NCI-H2081 (cell line): ENCODE measurements at places on chromosomes 7 and 10.
A peak's percentile ranks its signal among the peaks of the same experiment; 100 is the strongest.

- DNase-seq, result no peak
Measured at GRCh38 chr10:109287858-109288257, 635.5 kb downstream of the XPNPEP1 start.

DNA sequence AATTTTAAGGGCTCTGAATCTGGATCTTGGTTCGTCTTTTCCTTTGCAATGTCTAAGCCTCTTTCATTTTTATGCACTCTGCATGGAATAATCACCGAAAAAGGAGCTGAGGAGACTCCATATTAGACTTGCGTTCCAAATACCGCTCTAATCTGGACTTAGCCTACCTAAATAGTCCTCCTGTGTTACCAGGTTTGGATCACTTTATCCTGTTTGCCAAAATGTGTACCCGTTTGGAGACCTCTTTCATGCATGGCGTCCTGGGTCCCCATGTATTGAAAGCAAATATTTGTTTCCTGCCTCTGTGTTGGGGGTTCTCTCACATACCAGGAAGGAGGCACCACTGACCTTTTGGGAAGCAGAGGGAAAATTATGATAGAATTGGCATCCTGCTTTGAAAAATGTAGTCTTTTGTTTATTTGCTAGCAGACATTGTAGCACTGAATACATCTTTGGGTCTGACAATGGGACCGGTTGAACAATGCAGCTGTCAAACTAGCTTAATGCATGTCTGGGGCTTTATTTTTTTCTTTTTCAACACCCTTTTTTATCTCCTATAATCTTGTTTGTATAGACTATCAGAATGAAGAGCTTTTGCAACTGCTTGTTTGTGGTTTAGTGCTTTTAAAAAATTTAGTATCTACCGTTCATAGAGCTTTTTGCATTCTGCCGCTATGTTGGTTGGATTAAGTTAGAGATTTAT lies 11.8 kb upstream of the CELF2 start:
- DNase-seq, result no peak

- DNase-seq, result no peak
Measured at GRCh38 chr7:137916564-137916963, 69.8 kb upstream of the DGKI start.

DNA sequence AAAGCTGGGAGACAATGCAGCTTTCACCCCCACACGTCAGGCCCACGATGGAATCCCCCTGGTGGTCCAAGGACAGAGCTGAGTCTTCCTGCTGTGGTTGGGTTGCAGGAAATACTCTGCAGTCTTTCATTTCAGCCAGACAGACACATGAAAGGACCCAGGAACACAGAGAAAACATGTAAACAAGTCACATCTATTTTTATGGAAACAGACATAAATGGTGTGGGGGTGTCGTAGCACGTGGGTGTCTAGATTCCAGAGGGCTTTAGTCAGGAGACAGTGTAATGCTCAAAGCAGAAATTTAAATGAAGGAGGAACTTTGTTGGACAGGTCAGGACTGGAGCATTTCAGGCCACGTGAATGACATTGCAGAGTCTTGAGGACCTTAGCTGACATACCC lies 444.6 kb downstream of the SUGCT start:
- DNase-seq, result no peak

DNA sequence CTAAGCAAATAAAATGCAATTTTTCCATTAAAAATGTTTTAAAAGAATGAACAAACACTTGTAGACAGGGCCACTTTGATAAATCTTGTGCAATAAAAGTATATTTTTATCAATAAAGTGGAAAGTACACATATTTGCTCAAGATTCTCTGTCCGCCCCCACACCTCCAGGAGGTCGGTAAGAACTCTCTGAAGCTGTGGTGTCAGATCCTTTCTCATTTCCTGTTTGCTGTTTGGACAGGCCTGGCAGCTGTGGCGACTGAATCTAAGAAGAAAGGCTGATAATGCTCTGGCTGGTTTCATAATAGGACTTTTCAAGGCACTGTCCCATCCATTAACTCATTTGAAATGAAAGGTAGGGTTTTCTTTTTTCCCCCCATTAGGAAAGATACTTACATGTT lies 15.3 kb upstream of the ASB4 start:
- DNase-seq, result peak; percentile 83
